Stimulated activated naive CD4-positive, alpha-beta T cell (primary cell): ENCODE measurements at places on chromosomes 6 and 20.

DNA sequence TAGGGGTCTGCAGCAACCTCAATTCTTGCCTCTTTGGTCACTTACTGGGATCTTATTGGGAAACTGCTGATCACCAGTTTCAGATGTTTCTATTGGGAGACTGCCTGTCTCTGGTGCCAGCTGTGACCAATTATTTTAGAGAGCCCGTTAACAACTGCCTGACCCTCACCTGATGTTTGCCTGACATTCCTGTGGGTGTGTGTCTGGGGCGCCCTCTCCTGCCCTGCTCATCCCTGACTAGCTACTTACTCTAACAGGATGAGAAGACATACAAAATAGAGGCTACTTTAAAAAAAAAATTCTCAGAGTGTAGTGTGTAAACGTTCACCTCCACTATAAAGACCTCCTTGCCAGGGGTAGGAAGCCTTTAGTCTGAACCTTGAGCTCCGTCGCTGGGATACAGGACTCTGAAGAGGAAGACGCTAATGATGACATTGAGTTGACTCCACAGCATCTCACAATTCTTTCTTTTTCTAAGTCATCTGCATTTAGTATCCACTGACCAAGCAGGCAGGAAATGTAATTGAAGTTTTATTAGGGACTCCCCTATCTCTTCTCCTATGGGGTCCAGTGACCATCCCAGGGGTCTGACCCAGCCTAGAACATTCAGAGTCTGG, 54.6 kb upstream of the DDR1 start:
- no peak for DNase-seq

DNA sequence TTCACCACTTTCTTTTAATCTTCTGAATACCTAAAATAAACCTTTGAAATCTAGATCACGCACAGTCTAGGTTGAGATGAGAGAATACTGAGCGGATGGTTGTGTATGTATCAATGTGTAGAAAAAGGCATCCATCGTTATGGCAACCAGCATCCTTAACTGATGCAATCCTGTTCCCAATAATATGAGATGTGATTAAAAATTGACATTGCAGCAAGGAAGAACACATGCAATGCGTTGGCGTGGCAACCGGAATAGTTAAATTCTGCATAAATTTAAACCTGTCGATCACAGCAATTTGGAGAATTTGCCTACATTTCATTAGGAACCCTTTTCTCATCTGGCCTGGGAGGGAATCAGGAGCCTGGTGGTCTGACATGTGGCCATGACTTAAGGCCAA, 1.3 kb upstream of the L3MBTL1 start:
- no peak for DNase-seq

DNA sequence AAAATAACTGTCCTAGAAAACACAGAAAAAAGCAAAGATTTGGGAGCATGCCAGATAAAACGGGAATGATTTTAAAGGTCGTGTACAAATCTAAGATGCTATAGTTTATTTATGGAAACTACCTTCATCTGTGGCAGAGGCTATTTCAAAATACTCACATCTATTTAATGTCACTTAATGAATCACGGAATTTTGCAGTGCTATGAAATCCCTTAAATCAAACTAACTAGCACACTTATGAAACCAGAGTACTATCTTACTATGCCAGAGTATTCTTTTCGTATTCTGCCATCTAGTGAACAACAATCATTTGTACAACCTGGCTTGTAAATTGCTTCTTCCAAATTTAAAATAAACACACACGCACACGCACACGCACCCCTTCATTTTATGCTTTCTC, 77.9 kb upstream of the BMP5 start:
- no peak for DNase-seq

- peak; percentile 38 for DNase-seq
Measured at GRCh38 chr6:119129148-119129967, 50.9 kb upstream of the FAM184A start.
